ENCODE measurements at places on chromosomes 3 and 15.
A peak's percentile ranks its signal among the peaks of the same experiment; 100 is the strongest.

DNA sequence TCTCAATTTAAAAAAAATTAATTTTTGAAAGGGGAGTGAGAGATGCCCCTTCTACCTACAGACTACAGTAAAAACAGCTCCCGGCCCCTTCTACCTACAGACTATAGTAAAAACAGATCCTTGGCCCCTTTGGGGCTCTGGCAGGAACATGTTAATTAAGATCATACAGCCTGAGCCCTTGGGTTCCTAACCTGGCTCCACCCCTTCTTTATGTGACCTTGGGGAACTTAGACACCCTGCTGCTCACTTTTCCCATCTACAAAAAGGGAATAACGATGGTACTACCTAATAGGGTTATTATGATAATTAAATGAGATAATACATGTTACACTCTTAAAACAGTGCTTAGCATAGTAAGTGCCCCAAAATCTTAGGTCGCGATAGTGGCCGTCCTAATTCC, 60.1 kb upstream of the SEC61A1 start:
- DNase-seq: no peak
- no peaks in the 10 kb centered on the region for H3K4me1 ChIP-seq
- H3K4me3 ChIP-seq: no peak overlapping the region
- no peaks in the 10 kb centered on the region for H3K27me3 ChIP-seq
- H3K27ac ChIP-seq: no peak overlapping the region

GRCh38 chr15:66698318-66698961, 3.6 kb upstream of the SMAD6 start:
- no peak overlapping the region for H3K27ac ChIP-seq
- no peak for DNase-seq
- H3K27me3 ChIP-seq: peaks cover 12% of the 10 kb centered on the region
- H3K4me1 ChIP-seq: peaks cover 8% of the 10 kb centered on the region

DNA sequence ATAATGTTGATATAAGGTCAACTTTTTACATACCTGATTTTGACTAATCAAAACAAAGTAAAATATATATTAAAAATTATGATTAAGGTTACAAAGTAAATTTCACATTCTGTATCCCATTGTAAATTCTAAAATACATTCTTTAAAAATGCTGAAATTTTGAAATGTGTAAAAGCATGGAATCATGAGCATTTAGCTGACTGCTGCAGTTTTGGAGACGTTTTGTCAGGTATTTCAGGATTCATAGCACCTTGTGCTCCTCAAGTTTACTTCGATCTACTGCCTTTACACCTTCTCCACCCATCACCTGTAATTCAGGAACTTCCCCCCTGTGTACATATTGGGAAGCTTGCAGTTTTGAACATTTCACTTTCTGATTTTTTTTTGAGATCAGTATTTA, 71.0 kb downstream of the ARHGEF26 start:
- no peak for DNase-seq
- H3K27ac ChIP-seq: no peak overlapping the region
- no peaks in the 10 kb centered on the region for H3K27me3 ChIP-seq
- peaks cover 6% of the 10 kb centered on the region for H3K36me3 ChIP-seq
- H3K4me1 ChIP-seq: no peaks in the 10 kb centered on the region

GRCh38 chr3:139005356-139005993, 593 bp downstream of the PRR23A start:
- H3K36me3 ChIP-seq: no peaks in the 10 kb centered on the region
- no peaks in the 10 kb centered on the region for H3K4me1 ChIP-seq
- no peak overlapping the region for H3K27ac ChIP-seq
- H3K4me3 ChIP-seq: no peak overlapping the region
- H3K27me3 ChIP-seq: no peaks in the 10 kb centered on the region

DNA sequence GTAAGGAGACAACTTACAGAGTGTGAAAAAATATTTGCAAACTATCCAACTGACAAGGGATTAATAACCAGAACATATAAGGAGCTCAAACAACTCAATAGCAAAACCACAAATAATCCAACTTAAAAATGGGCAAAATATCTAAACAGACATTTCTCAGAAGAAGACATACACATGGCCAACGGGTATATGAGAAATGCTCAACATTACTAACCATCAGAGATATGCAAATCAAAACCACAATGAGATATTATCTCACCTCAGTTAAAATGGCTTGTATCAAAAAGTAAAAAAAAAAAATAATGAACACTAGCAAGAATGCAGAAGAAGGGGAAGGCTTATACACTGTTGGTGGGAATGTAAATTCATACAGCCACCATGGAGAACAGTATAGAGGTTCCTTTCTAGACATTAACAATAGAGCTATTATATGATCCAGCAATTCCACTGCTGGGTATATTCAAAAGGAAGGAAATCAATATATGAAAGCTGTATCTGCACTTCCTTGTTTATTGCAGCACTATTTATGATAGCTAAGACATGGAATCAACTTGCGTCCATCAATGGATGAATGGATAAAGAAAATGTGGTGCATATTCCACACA, 998.6 kb downstream of the NAALADL2 start:
- no peaks in the 10 kb centered on the region for H3K4me1 ChIP-seq
- no peaks in the 10 kb centered on the region for H3K27me3 ChIP-seq
- no peak for DNase-seq
- no peaks in the 10 kb centered on the region for H3K36me3 ChIP-seq

DNA sequence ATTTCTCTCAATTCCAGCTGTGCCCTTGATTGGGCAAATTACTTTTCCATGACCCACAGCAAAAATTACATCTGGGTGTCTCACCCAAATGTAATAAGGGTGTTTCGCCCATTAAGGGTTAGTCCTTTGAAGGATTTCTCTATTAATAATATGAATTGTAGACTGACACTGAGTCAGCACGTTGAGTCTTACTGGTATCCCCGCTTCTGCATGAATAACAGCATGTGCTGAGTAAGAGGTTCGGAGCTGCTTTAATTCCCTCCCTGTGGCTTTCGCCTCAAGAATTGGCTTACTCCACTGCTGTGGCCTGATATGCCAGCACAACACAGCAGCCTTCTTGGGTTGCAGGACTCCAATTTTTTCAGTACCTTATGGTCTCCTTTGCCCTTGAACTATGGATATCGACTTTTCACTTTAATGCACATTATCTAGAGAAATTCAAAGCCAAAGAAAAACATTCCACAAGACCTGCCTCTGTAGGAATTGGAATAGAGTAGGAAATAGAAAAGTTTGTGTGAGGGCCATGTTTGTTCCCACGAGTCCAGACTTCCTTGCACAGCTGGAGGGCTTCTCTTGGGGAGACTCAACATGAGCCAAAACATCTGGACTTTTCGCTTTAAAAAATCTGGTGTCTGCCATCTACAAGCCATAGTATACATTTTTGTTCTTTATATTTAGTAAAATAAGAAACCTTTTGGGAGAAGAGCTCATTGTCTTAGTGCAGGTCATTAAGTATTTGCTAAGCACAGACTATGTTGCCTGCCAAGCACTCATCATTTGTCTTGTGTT, 20.7 kb upstream of the ERC2 start:
- H3K27me3 ChIP-seq: no peaks in the 10 kb centered on the region
- H3K36me3 ChIP-seq: no peaks in the 10 kb centered on the region
- H3K27ac ChIP-seq: no peak overlapping the region
- no peak for DNase-seq

DNA sequence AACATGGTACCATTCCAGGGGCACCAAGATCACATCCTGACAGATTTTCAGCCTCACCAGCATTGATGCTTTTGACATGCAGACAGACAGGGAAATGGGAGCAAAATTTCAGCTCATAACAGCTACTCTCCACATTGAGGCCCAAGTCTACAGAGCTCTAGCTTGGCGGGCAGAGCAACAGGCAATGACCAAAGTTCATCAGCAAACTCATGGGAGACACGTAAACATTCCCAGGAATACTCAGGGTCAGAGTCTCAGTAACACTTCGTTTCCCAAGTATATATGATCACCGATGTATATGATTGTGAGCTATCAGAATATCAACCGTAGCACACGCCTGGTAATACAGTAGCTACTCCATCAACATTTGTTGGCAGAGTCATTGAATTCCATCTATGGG, 59.2 kb upstream of the SLC24A5 start:
- no peaks in the 10 kb centered on the region for H3K36me3 ChIP-seq
- no peaks in the 10 kb centered on the region for H3K27me3 ChIP-seq
- H3K27ac ChIP-seq: no peak overlapping the region
- H3K4me1 ChIP-seq: peaks cover 13% of the 10 kb centered on the region
- no peak overlapping the region for H3K4me3 ChIP-seq

- H3K36me3 ChIP-seq: no peaks in the 10 kb centered on the region
- no peaks in the 10 kb centered on the region for H3K27me3 ChIP-seq
- no peak for DNase-seq
- H3K4me1 ChIP-seq: peaks cover 17% of the 10 kb centered on the region
Observed at GRCh38 chr3:98776140-98776493, 13.0 kb downstream of the ST3GAL6 start.

DNA sequence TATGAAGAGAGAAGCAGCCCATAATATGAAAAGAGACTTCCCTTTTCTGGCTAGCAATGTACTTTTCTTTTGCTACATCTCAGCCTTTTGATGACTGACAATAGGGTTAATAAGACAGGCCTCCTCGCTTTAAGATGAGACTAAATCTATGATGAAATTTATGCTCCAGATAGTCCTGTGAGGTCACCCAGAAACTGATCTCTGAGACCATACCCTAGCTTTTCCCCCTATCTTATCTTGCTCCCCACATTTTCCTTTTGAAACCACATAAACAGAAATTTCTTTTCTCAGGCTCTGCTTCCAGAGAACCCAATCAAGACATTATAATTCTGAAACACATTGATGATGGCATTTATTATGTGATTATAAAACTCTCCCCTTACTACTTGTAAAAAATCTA, 168.8 kb upstream of the CADM2 start:
- H3K27me3 ChIP-seq: no peaks in the 10 kb centered on the region
- no peak overlapping the region for H3K4me3 ChIP-seq
- no peaks in the 10 kb centered on the region for H3K36me3 ChIP-seq
- DNase-seq: no peak

DNA sequence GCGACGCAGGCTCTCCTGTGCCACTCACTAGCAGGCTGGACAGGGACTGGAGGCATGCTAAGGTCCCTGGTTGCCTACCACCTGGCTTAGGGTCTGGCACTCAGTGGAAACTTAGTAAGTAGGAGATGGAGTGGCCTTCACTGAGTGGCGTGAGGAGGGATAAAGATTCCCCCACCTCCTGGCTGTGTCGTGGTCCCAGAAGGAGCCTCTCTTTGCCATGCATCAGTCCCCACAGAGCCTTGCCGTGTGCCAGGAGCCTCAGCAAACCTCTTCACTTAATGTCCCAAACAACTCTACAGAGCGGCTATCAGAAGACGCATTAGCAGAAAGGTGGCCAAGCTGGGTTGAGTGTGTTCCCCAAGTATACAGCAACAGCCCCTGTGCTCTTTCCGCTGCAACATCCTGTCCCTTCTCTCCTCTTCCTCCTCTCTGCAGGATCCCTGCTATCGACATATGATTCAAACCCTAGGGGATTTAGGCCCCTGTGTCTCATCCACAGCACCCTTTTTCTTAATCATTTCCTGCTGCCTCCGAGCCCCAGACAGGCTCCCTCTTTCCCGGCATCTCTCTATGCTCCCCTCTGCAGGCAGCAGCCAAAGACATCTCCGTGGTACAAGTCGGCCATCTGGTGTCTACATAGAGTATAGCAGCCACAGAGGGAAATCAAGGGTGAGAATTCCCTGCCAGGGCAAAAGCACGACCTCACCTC, 66.7 kb downstream of the SLC6A1 start:
- H3K36me3 ChIP-seq: no peaks in the 10 kb centered on the region
- no peak for DNase-seq
- H3K4me1 ChIP-seq: no peaks in the 10 kb centered on the region
- H3K4me3 ChIP-seq: no peak overlapping the region
- H3K27ac ChIP-seq: no peak overlapping the region
- H3K27me3 ChIP-seq: no peaks in the 10 kb centered on the region

DNA sequence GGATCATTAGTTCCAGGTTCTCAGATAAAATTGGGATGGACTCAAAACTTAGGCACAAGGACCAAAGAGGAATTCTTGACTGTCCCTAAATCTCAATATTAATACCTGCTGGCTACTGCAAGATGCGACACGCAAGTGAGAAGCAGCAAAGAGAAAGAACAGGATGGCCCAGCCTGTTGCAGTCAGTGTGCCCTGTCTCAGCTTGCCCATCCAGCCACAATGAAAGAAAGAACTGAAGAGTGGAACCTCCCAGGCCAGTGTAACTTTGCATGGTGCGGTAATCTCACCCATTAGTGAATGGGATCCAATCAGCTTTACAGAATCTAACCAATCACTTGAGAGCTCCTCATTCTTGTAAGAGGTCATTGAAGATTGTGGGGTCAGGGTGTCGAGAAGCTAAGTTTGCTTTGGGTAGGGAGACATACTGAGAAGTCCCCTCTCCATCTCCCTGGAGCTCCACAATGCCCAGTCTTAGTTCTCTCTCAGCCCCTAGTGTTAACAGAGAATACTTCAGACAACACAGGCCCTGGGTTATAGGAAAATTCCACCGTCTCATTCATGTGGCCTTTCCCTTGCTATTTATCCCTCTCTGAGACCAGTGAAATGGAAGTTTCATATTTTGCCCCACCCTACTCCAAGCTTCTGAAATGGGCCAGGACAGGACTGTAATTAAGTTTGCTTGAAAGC, 3.2 kb upstream of the SLC9A9 start:
- no peaks in the 10 kb centered on the region for H3K27me3 ChIP-seq
- H3K27ac ChIP-seq: peak overlapping the region; percentile 82
- H3K36me3 ChIP-seq: no peaks in the 10 kb centered on the region
- peaks cover 63% of the 10 kb centered on the region for H3K4me1 ChIP-seq
- no peak overlapping the region for H3K4me3 ChIP-seq

DNA sequence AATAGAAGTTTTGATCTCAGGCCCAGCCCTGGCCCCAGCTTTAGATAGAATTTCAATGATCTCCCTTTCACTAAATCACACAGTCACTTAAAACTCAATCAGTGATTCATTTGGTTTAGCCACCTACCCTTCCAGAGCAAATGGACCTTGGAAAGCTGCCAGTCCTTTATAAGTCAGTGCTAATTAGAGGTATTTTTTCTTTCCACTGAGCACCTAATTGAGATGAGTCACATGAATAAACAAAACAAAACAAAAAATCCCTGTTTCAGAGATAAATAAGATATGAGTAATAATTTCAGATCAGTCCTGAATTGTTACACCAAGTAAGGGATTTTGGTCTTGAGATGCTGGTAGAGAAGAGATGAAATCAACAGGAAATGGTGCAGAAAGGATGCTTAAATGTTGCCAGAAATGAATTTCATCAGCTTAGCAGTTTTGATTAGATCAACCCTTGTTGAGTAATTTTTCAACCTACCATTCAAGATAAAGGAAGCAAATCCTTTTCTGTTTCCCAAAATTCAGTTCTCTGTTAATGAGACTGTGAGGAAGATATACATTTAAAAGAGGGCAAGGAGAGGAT, 352.0 kb upstream of the COL8A1 start:
- H3K27me3 ChIP-seq: no peaks in the 10 kb centered on the region
- DNase-seq: no peak
- no peak overlapping the region for H3K27ac ChIP-seq
- H3K4me3 ChIP-seq: no peak overlapping the region
- H3K36me3 ChIP-seq: no peaks in the 10 kb centered on the region
- H3K4me1 ChIP-seq: peaks cover 23% of the 10 kb centered on the region

- DNase-seq: no peak
- peak overlapping the region; percentile 57 for H3K4me3 ChIP-seq
- no peaks in the 10 kb centered on the region for H3K36me3 ChIP-seq
- peaks cover 48% of the 10 kb centered on the region for H3K27me3 ChIP-seq
Observed at GRCh38 chr15:80778621-80778963, 578 bp upstream of the CEMIP start.
